ENCODE measurements at places on chromosomes 7 and 10.

DNA sequence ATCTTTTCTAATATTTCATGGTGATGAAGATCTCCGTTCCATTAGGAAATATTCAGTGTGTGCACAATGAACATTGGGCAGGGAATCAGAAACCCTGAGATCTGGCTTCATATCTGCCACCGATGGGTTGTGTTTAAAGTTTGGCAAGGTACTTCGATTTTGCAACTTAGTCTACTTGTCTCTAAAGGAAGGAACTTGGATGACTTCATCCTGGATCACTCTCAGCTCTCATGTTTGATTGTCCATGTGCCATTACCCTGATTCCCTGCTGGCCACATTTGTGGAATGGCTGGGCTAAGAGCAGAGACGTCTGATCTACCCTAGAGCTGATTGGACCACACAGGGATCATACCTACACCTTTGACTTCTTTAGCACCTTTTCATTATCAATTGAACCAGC is 177.0 kb upstream of the KMT2E start:
- DNase-seq, result no peak

DNA sequence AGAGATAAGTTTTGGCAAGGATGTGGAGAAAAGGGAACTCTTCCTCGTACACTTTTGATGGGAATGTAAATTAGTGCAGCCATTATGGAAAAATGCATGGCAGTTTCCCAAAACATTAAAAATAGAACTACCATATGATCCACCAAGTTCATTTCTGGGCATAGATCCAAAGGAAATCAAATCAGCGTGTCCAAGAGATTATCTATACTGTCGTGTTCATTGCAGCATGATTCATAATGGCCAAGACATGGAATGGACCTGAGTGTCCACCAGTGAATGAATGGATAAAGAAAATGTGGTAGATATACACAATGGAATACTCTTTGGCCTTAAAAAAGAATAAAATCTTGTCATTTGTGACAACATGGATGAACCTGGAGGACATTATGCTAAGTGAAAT is 70.3 kb upstream of the RSU1 start:
- DNase-seq, result no peak

DNA sequence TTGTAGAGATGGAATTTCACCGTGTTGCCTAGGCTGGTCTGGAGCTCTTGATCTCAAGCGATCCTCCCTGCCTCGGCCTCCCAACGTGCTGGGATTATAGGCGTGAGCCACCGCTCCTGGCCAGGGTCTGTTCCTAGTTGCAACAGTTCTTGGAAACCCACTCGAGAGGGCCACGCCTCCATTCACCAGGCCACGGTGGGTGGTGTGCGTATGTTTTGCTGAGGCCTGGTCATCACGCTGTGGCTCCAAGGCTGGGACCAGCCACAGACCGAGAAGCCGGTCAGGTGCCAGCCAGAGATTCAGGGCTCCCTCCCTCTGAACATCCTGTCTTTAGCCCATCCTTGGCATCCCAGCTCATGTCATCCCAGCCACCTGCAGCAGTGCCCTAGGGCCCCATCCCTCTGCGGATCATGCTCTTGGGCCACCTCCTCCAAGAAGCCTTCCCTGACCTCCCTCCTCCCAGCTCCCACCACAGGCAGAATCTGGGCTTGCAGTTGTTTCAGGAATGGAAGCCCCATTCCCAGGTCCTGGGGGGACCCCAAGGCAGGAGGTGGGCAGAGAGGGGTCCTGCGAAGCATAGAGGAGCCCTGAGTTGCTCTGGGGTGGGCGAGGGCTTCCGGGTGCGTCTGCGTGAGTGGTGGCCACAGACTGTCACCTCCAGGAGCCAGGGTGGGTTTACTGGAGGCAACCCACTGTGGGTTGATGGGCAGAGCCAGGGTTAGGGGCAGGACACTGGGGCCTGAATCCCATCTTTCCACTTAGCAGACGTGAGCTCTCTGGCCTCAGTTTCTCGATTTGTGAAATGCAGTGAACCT is 5.2 kb downstream of the LAT2 start:
- no peak for DNase-seq

DNA sequence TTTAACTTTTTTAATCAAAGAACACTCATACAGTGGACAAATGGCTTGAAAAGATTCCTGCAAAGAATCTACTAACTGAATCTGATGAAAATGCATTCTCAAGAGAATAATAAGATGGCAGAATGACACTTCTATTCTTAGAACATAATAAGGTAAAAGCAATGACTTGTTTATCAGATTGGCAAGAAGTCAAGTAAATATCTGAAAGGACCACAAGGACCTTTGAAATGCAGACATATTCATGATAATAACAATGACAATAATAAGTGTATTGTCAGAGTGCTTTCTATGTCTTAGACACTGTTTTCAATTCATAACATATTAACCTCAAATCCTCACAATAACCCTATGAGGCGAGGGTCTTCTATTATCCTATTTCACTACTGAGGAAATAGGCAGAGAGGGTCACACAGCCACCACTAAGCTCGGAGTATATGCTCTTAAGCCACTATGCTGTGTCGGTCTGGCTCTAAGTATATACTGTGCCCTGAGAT is 10.6 kb downstream of the HACD1 start:
- DNase-seq, result no peak

DNA sequence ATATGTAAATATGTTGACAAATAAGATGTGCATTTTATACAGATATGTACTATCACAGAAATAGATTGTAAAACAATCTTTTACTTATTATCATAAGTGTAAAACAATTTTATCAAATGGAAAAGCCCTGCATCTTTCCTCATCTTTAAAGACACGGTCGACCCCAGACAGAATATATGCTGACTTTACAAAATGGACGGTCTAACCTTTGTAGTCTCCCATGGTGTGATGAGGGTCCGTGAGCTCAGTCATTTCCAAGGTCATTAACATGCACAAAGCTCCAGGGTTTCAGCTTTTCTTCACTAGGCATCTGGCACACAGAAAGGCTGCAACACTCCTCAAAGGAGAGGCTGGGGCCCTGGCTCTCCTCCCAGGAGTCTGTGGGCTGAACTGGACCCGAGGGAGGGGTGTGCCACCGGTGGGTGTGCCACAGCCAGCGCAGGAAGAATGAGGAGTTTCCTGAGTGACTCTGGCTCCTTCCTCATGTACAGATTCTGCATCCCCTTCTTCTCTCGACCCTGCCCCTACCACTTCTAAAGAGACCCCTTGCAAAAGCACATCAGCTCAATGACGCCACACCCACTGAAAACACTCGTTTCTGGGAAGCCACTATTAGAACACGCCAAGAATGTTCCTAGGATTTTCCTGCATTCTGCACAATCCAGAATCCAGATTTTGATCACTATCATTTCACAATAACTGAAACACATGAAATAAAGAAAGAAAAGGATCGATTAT is 26.2 kb upstream of the ABLIM1 start:
- no peak for DNase-seq

GRCh38 chr10:105252911-105253310 is 611.8 kb downstream of the SORCS3 start:
- no peak for DNase-seq

- DNase-seq, result no peak
These were observed 121.6 kb downstream of the EGFR start for GRCh38 chr7:55140221-55140940.

DNA sequence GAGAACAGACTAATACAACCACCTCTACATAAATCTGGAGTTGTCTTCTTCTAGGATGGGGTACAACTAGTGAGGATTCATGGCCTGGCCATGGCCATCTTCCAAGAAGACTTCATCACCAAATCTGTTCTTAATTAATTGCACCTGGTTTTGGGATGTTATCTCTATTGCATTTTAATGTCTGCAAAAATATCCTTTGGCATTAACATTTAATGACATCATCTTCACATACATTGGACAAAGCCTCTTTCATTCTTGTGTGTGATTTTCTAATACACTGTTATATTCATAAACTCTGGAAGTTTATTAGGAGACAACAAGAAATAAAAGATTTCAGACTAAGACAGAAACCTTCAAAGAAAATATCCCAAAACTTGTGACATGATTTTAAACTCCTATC is 124.2 kb upstream of the ABCB5 start:
- DNase-seq, result no peak

GRCh38 chr7:156094350-156095146 is 282.3 kb upstream of the SHH start:
- DNase-seq, result no peak

GRCh38 chr10:3480990-3481315 is 304.1 kb downstream of the KLF6 start:
- DNase-seq, result no peak

GRCh38 chr10:130509881-130510689 is 373.9 kb downstream of the GLRX3 start:
- DNase-seq, result no peak

Data from CD4-positive, alpha-beta memory T cell (primary cell).